Substantia nigra (tissue), 51 donors: ENCODE measurements at places on chromosomes 3 and 15.

DNA sequence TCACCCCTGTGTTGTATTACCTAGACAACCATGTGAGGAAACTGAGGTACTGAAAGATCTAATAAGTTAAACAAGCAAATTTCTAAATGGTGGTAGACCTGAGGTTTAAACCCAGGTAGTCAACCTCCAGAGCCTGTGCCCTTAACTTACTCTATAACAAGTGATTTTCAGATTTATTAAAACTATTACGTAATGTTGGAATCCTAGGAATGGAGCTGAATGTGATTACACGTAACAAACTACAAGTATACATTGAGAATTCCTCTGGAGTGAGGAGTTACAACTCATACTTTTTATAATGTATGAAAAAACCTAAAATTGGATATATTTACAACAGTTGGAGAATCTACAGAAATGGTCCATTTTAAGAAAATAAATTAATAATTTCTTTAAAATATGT, 18.0 kb downstream of the FAM98B start:
- no peak for DNase-seq

GRCh38 chr15:57730876-57731275, 24.4 kb downstream of the POLR2M start:
- no peak for DNase-seq

- DNase-seq, result no peak
These were observed 262.1 kb downstream of the NAALADL2 start for GRCh38 chr3:175121225-175121624.

DNA sequence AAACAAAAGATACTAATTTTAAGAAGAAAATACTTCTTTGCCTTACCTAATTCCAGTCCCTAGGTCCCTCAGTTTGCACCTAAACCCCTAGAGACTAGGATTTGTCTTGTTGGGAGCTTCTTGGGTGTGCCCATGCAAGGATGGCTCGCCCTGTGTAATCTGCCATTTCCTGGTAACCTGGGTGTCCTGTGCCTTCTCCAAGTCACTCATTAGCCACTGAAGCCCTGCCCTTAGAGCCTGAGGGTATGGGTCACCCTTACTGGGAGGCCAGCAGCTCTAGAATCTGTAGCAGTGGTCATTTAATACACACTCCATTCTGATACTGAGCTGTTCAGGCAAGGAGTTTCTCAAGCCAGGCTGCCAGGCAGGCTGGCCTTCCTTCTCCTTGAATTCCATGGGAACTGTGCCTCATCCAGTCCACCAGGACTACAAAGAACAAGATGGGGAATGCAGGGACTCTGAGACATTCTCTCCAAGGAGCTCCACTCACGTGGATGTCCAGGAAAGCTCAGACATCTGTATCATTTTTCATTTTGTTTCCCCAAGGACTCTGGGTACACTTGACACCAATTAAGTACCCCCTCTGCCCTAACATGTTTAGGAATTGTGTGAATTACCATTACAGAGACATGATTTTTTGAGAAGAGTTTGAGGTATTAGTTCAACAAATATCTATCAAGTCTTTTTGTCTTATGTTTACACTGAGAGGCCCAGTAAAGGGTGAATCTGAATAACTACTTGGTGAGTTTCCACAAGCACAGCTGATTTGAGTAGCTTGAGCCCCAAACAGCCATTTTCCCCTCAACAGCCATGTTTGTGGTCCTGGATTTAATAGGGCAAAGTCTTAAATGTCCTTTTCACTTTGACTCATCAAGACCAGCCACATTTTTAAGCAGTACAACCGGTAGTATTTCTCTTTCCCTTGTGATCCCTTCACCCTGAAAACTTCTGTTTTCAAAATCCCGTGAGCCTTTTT, 52.6 kb downstream of the ARNT2 start:
- no peak for DNase-seq

GRCh38 chr15:40594429-40594836, 384 bp downstream of the KNL1 start:
- no peak for DNase-seq
